NCI-H1417 treated with DMSO at 0.1 percent for 48 hours (cell line): ENCODE measurements at places on chromosomes 6 and 20.

- DNase-seq: no peak
These were observed 420.9 kb downstream of the PREX1 start for GRCh38 chr20:48406912-48407340.

GRCh38 chr6:97026298-97026697 lies 101.8 kb downstream of the KLHL32 start:
- DNase-seq: peak; percentile 4

GRCh38 chr6:116990679-116991078 lies 113.6 kb downstream of the RFX6 start:
- no peak for DNase-seq

DNA sequence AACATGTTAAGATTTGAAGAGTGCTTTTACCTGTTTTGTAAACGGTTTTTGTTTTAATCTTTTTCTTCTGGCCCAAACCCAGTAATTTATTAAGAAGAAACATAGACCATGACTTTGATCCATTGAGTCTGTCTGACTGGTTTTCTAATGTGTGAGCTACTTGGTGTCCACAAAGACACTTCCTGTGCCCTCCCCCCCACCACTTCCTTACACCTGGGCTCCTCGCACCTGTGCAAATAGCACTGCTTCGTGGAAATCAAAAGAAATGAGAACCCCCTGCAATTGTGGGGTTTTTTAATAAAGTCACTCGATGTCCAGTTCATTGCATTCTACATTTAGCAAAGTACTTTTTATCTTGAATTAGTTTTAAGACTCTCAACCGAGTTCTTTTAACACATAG lies 65.5 kb downstream of the SMOC2 start:
- peak; percentile 47 for DNase-seq

DNA sequence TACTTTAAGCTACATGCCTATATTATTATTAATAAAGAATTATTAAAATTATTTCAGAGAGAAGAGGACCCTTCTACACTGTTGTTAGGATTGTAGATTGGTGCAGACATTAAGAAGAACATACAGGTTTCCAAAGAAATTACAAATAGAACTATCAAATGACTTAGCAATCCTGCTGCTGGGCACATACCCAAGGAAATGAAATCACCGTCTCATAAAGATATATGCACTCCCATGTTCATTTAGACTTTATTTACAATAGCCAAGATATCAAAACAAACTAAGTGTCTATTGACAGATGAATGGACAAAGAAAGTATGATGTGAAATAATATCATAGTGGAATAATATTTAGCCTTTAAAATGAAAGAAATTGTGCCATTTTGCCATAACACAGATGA lies 687.7 kb upstream of the POU3F2 start:
- DNase-seq: no peak

DNA sequence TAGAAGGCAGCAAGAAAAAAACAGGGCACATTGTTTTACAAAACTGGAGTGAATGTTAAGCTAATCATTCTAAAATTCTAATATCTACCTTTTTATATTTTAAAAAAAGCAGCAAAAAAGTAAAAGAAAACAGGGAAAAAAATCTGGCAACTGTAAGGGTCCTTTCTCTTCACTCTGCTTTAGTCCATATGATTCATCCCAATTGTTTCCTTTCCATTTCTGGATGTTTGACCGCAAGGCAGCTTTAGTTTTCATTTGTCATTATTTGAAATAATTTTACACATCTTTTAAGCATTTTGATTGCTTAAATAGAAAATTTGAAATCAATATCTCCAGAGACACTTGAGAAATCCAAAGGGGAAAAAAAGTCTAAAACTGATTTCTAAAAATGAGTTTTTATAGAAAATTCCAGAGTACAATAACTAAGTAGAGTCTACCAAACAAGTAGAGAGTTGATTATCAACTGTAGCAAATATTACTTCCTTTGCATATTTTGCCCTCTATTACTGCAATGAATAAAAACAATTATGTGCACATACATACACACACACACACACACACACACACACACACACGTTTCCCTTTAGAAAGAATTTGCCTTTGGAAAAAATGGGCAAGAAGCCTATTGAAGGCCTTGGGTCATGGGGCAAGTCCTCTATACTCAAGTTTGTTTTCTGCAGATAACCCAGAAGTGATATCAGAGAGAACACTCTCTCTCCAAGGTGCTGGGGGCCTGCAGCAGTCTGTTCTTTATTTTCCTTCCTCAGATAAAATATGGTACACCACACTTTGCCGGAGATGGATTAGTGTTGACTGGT lies 259.7 kb downstream of the HACE1 start:
- DNase-seq: no peak
